ENCODE measurements at places on chromosomes 1 and 21.

- no peak for DNase-seq
Observed at GRCh38 chr1:155910621-155911121, 478 bp downstream of the RIT1 start.

GRCh38 chr1:77533660-77534305, 148.7 kb downstream of the ZZZ3 start:
- peak; percentile 55 for DNase-seq

DNA sequence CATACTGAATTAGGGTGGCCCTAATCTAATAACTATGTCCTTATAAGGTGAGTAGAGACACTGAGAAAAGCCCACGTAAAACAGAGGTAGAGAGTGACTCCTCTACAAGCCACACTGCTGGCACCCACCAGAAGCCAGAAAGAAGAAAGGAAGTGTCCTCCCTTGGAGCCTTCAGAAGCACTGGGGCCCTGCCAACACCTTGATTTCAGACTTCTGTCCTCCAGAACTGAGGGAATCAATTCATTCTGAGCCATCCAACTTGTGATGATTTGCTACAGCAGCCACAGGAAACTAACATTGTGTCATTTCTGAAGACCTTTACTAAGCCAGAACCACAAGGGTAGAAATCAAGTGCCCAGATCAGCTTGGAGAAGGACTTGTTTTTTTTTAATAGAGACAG, 15.0 kb downstream of the GNB1 start:
- no peak for DNase-seq

DNA sequence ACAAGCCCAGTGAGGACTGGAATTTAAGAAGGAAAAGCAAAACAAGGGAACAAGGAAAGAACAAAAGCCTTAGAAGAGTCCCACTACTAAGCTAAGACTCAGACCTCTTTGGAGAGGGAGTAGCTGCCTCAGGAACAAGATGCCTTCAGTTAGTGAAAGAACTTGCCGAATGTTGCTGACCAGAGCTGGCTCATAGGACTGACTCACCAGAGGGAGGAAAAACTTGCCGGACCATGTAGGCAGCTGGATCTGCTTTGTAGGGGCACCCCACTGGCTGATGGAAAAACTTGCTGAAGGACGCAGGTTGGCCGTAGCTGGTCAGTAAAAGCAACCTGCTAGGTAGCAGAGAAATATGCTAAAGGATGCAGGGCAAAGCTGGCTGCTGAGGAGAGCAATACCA, 15.3 kb upstream of the ZSWIM5 start:
- no peak for DNase-seq

DNA sequence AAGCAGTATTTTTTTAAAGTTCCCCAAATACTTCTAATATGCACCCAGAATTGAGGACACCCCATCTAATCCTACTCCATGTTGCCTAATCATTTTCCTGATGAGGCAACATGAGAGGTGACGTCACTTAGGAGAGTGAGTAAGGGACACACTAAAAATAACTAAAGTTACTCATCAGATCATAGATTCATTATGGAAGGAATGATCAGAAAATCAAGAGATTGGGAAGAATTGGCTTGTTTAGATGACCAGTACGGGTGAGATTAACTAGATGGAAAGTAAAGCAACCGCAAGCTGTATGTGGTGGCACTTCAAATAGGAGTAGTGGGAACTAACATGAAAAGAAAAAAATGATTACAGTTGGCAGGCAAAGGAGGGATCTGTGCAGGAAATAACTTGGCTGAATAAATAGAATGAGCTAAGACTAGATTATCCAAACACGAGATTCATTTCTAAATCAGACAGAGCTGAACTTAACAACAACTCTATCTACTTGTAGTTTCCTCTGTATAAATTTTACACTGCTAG, 61.4 kb upstream of the CXADR start:
- DNase-seq, result peak; percentile 82

- DNase-seq, result no peak
Observed at GRCh38 chr1:160064746-160065145, 5.2 kb downstream of the KCNJ10 start.

- no peak for DNase-seq
Observed at GRCh38 chr1:204574865-204575163, 58.6 kb downstream of the MDM4 start.

GRCh38 chr1:151990856-151991198, 2.8 kb downstream of the S100A10 start:
- no peak for DNase-seq

GRCh38 chr1:222123111-222123510, 381.2 kb upstream of the DUSP10 start:
- no peak for DNase-seq

DNA sequence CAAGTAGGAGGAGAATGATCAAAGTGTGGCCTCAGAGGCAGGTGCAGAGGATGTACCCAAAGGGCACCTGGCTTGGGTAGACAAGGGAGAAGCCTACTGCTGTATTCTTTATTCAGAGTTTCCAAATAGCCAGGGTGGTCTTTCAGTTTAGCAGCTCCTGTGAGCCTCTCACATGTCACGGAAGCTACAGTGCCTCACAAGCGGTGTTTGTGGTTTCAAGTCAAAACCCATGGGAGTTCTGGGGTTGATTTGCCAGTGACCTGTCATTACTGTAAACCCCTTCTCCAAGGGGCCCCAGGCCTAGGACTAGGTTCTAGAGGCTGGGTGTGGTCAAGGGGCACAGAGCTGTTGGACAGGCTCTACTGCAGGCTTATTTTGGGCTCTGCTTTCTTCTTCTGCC, 10.2 kb upstream of the IL10 start:
- DNase-seq, result no peak

- DNase-seq, result peak; percentile 90
Observed at GRCh38 chr21:39444421-39445180, 977 bp downstream of the LCA5L start.

GRCh38 chr1:23283667-23284602, 60.1 kb downstream of the HNRNPR start:
- DNase-seq, result peak; percentile 44

- DNase-seq, result no peak
Observed at GRCh38 chr1:206136241-206136640, 19.1 kb upstream of the AVPR1B start.

- DNase-seq, result peak; percentile 42
Observed at GRCh38 chr1:227372726-227373130, 54.4 kb upstream of the CDC42BPA start.

DNA sequence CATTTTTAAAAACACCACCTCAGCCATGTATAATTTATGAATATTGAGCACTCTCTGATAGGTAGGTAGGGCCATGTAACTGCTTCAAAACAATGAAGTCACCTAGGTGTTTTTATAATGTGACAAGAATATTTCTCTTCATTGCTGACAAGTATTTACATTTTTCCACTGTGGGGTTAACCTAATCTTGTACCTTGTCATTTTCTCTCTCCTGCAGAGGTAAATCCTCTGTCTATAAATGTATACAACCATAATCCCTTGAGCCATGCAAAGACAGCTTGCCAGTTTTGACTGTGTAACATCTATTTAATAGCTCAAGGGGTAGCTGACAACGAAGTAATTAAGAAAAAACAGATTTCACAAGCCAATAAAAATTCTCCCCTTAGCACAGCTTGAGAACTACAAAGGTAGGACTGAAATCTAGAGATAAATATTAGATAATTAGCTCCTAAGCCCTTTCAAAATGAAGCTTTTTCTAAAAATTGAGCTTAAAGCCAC, 137.6 kb upstream of the POGK start:
- DNase-seq, result no peak

Measured in amniotic epithelial cell (primary cell).